ENCODE measurements at places on chromosomes 3 and 15. TPM values are rescaled to one million over a fixed set of nuclear protein-coding genes. Genes with fewer than 3 reads are reported as not detected.

GRCh38 chr3:31979001-31979697 lies 1.9 kb downstream of the OSBPL10 start:
- H3K4me1 ChIP-seq: no peaks in the 10 kb centered on the region
- no peak overlapping the region for H3K27ac ChIP-seq
- H3K4me3 ChIP-seq: no peak overlapping the region
- H3K36me3 ChIP-seq: no peaks in the 10 kb centered on the region
- no peak for DNase-seq

GRCh38 chr3:63576846-63577245 lies 75.6 kb upstream of the SNTN start:
- H3K4me1 ChIP-seq: no peaks in the 10 kb centered on the region
- no peak overlapping the region for H3K4me3 ChIP-seq
- no peak for DNase-seq
- H3K36me3 ChIP-seq: no peaks in the 10 kb centered on the region
- no peak overlapping the region for H3K27ac ChIP-seq

DNA sequence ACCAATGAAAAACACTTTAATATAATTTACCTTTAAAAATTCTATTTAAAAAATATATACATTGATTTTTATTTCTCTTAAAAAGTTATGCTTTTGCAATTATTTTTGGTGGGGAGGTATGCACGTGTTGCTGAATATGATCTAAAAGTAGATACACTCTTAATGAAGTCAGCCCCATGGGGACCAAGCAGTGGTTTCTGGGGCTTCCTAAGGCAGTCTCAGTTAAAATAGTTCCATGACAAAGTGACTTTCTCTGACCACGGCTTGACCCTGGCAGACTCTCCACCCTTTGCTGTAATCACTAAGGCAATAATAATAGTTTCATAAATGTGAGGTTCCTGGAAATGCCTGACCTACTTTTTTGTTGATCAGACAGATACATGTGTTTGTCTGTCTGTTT lies 50.4 kb downstream of the CCR4 start:
- H3K27ac ChIP-seq: no peak overlapping the region
- no peaks in the 10 kb centered on the region for H3K36me3 ChIP-seq
- no peak overlapping the region for H3K4me3 ChIP-seq
- DNase-seq: no peak
- no peaks in the 10 kb centered on the region for H3K27me3 ChIP-seq

The CCR9 gene
- total RNA-seq: not detected

- H3K27me3 ChIP-seq: no peaks in the 10 kb centered on the region
- H3K4me3 ChIP-seq: no peak overlapping the region
- DNase-seq: no peak
- no peaks in the 10 kb centered on the region for H3K36me3 ChIP-seq
These were observed 65.6 kb downstream of the ABTB1 start for GRCh38 chr3:127738192-127738840.

GRCh38 chr15:75200765-75201615 lies 692 bp upstream of the C15orf39 start:
- DNase-seq: peak; percentile 55
- no peaks in the 10 kb centered on the region for H3K27me3 ChIP-seq
- peak overlapping the region; percentile 71 for H3K27ac ChIP-seq
- H3K36me3 ChIP-seq: no peaks in the 10 kb centered on the region

DNA sequence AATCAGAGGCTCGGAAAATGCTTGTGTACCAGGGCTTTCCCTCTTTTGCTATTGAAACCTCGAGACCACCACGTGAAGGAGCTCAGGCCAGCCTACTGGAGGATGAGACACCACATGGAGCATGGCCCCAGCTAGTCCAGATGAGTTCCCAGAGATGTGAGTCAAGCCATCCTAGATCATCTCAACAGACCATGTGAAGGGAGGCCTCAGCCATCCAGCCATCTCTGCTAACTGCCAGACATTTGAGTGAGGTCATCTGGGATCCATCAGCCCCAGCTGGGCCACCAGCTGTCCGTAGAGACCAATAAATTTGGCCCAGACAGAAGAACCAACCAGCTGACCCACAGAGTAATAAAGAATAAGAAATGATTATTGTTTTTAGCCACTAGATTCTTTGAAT lies 62.8 kb upstream of the PROK2 start:
- H3K27me3 ChIP-seq: no peaks in the 10 kb centered on the region
- no peaks in the 10 kb centered on the region for H3K4me1 ChIP-seq
- H3K27ac ChIP-seq: no peak overlapping the region

DNA sequence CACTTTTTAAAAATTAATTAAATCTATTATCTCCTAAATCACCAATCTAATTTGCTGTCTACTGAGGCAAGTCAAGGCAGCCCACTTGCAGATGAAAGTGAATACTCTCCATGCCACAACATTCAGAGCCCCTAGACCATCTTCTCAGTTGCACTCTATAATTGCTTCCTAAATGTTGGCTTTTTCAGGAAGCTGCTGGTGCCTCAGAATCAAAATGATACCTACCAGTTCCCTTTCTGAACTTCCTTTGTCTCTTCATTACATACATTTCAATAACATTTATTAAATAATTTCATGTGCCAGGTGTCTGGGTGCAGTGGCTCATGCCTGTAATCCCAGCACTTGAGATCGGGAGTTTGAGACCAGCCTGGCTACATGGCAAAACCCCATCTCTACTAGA lies 124.1 kb downstream of the SERPINI1 start:
- no peaks in the 10 kb centered on the region for H3K36me3 ChIP-seq
- H3K4me1 ChIP-seq: no peaks in the 10 kb centered on the region
- DNase-seq: no peak
- H3K27me3 ChIP-seq: no peaks in the 10 kb centered on the region

GRCh38 chr3:6726811-6727210 lies 134.1 kb upstream of the GRM7 start:
- no peaks in the 10 kb centered on the region for H3K27me3 ChIP-seq
- DNase-seq: no peak
- no peaks in the 10 kb centered on the region for H3K4me1 ChIP-seq
- H3K27ac ChIP-seq: no peak overlapping the region
- H3K4me3 ChIP-seq: no peak overlapping the region
- H3K36me3 ChIP-seq: no peaks in the 10 kb centered on the region

GRCh38 chr3:170790647-170791046 lies 79.3 kb downstream of the RPL22L1 start:
- H3K4me1 ChIP-seq: no peaks in the 10 kb centered on the region
- no peak overlapping the region for H3K27ac ChIP-seq
- H3K4me3 ChIP-seq: no peak overlapping the region
- H3K27me3 ChIP-seq: peaks cover 3% of the 10 kb centered on the region

The TMEM108 gene
- not detected for total RNA-seq

- H3K27me3 ChIP-seq: no peaks in the 10 kb centered on the region
- H3K36me3 ChIP-seq: no peaks in the 10 kb centered on the region
- no peaks in the 10 kb centered on the region for H3K4me1 ChIP-seq
- DNase-seq: no peak
These were observed 12.4 kb upstream of the PARP6 start for GRCh38 chr15:72284781-72285180.
